ENCODE measurements at places on chromosomes 5 and 9. TPM values are rescaled to one million over a fixed set of nuclear protein-coding genes. Genes with fewer than 3 reads are reported as not detected.

Gene PCSK1
- total RNA-seq = not detected

DNA sequence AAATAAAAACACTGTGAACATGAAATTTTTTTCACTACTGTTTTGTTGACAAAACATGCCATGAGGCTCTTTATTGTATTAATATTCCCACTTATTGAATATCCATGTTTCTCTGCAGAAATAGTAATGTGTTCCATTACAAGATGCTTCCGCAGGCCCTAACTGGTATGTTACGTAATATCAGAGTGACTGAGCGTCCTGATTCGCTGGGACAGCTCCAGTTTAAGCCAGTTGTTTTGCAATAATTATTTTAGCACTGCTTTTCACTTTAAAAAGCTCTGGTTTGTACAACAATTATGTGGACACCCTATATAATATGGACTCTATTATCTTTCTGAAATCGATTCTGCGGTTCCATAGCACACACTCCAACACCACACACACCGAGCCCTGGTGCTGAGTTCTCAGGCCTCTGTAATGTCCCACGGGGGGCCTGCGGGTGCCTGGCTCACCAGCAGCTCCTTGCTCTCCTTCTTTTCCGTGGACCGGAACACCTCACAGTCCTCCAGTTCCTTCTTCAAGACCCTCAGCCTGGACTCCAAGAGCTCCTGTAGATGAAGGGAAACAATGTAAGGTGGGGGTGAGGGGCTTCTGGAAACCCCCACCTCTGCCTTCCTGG, 1.8 kb downstream of the TRIM7 start:
- peaks cover 22% of the 10 kb centered on the region for H3K27me3 ChIP-seq
- peaks cover 32% of the 10 kb centered on the region for H3K4me1 ChIP-seq
- peak overlapping the region; percentile 92 for H3K4me3 ChIP-seq
- peaks cover 2% of the 10 kb centered on the region for H3K36me3 ChIP-seq
- H3K27ac ChIP-seq = no peak overlapping the region

DNA sequence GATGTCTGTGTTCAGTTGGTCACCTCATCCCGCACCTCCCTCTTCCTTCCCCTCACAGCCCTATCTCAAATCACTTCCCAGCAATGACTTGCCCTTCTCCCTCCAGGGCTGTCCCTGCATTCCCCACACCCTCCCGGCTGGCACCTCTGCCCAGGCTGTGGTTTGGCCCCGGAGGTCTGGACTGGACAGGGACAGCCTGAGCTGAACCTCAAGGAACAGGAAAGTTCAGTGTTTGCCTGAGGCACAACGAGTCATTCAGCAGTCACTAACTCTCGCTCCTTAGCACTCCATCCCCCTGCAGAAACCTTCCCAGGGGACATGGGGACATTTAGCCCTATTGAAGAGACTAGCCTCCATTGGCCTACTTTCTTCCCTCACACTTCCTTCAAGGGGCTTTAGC, 58.3 kb upstream of the MAP3K1 start:
- peaks cover 7% of the 10 kb centered on the region for H3K27me3 ChIP-seq
- no peak for DNase-seq
- no peak overlapping the region for H3K4me3 ChIP-seq

- peaks cover 19% of the 10 kb centered on the region for H3K4me1 ChIP-seq
- H3K4me3 ChIP-seq = no peak overlapping the region
- peaks cover 3% of the 10 kb centered on the region for H3K36me3 ChIP-seq
- H3K27ac ChIP-seq = no peak overlapping the region
Measured at GRCh38 chr5:168734119-168734518, 155.0 kb upstream of the PANK3 start.

DNA sequence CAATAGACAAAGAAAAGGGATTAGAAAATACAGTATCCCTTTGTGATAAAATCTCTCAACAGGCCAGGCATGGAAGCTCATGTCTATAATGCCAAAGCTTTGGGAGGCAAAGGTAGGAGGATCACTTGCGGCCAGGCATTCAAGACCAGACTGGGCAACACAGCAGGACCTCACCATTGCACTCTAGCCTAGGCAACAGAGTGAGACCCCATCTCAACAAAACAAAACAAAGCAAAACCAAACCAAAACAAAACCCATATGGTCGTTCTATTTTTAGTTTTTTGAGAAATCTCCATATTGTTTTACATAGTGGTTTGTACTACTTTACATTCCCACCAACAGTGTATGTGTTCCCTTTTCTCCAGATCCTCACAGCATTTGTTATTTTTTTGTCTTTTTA, 193.0 kb downstream of the KIAA0825 start:
- H3K4me1 ChIP-seq = no peaks in the 10 kb centered on the region
- no peak for DNase-seq
- no peaks in the 10 kb centered on the region for H3K27me3 ChIP-seq
- H3K27ac ChIP-seq = no peak overlapping the region
- peaks cover 2% of the 10 kb centered on the region for H3K36me3 ChIP-seq

DNA sequence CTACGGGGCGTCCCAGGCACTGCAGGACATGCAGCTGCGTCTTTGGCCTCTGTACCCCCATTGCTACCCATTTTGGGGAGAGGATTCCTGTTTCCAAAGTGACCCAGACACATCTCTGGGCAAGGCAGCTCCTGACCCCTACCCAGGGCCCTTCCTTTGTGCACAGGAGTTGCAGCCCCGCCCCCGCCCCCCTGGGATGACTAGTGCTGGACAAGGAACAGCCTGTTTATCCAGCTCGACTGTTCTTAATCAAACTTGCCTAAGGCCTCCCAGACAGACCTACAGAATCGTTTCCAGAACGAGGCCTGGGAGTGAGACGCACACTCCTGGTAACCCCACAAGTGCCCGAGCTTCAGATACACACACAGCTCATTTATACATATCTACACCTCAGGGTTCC, 13.2 kb downstream of the DIPK1B start:
- no peaks in the 10 kb centered on the region for H3K27me3 ChIP-seq
- peaks cover 39% of the 10 kb centered on the region for H3K4me1 ChIP-seq
- peaks cover 17% of the 10 kb centered on the region for H3K36me3 ChIP-seq
- DNase-seq = no peak
- no peak overlapping the region for H3K27ac ChIP-seq

Gene FOXE1
- total RNA-seq = 0.79 TPM

Gene KLF9
- 27.5 TPM for total RNA-seq

DNA sequence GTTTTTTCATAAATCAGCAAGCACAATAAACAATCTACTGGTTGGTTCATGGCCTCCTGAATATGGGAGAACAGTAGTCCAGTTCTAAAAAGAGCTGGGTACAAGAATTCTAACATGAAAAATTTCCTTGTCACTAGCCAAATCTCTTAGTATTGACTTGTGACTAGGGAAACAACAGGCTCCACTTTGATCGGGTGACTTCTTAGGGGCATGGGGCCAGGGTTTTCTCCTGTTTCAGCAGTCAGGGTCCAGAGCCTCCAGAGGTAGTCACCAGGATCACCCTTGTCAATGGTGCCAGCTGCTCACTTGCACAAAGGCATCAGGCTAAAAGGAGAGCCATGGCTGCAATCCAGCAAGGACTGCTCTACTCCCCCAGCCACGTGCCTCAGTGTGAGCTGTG, 38.1 kb downstream of the LPAR1 start:
- DNase-seq = no peak
- no peaks in the 10 kb centered on the region for H3K36me3 ChIP-seq
- no peak overlapping the region for H3K27ac ChIP-seq
- H3K4me1 ChIP-seq = no peaks in the 10 kb centered on the region
- H3K4me3 ChIP-seq = no peak overlapping the region

DNA sequence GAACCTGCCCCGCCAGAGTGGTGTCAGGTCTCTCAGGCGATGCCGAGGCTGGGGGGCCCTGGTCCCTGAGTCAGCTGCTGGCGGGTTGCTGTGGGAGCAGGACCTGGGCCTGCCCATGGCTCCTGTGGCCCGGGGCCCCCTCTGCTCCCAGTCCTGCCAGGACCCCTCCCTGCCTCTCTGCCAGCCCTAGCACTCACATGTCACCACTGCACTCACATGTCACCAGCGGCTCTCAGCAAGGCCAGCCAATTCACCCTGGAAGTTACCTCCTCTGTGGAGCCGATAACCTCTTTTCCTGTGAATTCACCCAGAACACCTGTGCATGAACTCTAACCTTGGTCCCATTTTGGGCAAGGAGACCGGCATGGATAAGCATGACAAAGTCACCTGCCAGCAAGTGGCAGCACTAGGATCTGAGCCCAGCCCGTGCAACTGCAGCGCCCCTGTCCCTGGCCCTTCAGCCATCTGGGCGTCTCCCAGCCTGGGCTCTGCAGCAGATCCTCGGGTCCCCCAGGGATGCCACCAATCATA, 170.2 kb downstream of the GAPVD1 start:
- H3K27ac ChIP-seq = no peak overlapping the region
- H3K4me1 ChIP-seq = no peaks in the 10 kb centered on the region
- no peaks in the 10 kb centered on the region for H3K36me3 ChIP-seq
- no peak overlapping the region for H3K4me3 ChIP-seq
- no peaks in the 10 kb centered on the region for H3K27me3 ChIP-seq

Gene LMBRD2
- 17.6 TPM for total RNA-seq

Gene RNF38
- 33.5 TPM for total RNA-seq

DNA sequence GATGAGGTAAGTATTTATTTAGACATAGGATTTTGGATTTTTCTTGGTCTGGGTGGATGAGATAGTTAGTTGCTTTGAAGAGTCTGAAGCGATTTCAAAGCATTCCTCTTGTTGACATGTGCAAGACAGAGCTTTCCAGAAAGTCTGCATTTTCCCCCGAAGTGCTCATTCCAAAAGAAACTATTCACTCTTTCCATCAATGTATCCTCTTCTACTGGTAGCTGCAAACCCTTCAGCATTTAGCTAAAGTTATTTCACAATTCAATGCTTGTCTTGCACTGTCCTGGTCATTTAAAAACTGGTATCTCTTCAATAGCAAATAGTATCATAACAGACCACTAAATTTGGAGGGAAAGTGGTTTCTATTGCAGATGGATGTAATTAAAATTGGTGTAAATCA, 13.0 kb downstream of the NREP start:
- no peak for DNase-seq
- no peak overlapping the region for H3K27ac ChIP-seq
- H3K4me3 ChIP-seq = no peak overlapping the region
- no peaks in the 10 kb centered on the region for H3K36me3 ChIP-seq
- no peaks in the 10 kb centered on the region for H3K27me3 ChIP-seq

Gene CCDC192
- not detected for total RNA-seq

DNA sequence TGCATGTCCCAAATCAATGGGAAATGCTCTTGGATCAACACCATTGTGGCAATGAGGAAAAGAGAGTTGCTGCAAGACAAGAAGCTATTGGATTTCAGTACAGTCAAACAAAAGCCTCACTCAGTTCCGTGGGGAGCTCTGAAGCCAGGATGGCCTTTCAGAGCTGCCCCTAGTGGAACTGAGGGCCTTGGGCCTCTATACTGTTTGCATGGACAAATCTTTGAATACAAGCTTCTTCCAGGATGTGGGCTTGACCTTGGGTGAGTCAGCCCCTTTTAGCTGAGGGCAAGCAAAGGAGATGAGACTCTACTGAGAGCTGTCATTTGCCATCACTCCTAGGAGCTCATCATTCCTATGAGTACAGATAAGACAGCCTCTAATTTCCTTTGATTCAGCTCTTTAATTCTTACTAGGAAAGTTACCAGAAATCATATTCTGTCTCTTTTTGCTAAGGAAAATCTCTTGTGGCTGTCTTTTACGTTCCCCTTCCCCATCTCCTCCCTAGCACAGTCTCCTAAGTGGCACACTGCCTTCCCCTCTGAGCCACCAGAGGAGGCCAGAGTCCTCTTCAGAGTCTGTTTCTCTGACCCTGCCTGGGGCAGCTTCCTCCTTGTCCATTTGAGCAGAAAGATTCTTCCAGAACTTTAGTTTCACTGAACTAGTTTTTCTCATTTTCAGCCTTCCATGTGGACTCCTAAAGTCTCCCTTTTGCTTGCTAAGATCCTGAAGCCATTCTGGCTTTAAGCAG, 168.8 kb upstream of the POC5 start:
- no peaks in the 10 kb centered on the region for H3K27me3 ChIP-seq
- H3K4me3 ChIP-seq = no peak overlapping the region
- no peaks in the 10 kb centered on the region for H3K36me3 ChIP-seq

Gene MEIKIN
- total RNA-seq = 0.19 TPM

Gene CACNA1B
- total RNA-seq = 0.02 TPM

DNA sequence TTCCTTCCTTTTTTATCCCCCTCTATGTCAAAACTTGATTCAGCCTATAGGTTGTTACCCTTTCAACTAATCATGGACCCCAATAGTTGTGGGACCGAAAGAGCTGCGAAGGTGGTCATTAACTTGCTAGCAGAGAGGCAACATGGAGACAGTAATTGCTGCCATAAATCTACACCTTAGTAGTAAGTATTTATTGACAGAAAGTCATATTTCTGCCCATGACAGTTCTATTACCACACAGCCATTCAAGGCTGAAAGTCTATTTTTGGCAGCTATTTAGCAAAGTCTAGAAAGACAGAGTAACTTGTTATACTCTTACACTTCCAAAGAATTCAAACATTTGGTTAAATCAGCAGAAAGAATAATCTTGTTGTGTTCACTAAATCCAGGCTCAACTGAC, 236.2 kb downstream of the PRELID2 start:
- no peak for DNase-seq
- no peaks in the 10 kb centered on the region for H3K36me3 ChIP-seq
- no peak overlapping the region for H3K27ac ChIP-seq
- H3K4me3 ChIP-seq = no peak overlapping the region
- no peaks in the 10 kb centered on the region for H3K4me1 ChIP-seq
- H3K27me3 ChIP-seq = no peaks in the 10 kb centered on the region

DNA sequence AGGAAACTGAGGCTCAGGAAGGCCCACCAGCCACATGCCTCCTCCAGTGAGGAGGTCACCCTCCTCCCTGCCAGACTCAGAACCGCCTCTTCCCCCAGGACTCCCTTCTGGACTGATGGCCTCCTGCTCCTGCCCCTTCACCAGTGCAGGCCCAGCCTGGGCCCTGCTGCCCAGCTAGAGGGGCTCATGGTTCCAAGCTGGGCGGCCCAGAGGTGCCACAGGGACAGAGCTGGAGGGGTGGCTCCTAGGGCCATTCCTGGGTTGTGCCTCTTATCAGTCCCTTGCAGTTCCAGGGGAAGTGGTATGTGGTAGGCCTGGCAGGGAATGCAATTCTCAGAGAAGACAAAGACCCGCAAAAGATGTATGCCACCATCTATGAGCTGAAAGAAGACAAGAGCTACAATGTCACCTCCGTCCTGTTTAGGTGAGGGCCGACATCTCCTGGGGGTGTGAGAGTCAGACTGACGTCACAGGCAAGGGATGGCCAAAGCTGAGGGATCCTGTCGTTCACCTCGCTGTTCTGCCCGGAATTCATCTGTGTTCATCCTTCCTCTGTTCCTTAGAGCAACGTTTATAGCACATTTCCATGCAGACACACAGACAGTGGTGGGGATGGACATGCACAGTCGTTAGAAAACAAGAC, 819 bp downstream of the LCN2 start:
- no peak overlapping the region for H3K27ac ChIP-seq
- H3K27me3 ChIP-seq = no peaks in the 10 kb centered on the region
- no peaks in the 10 kb centered on the region for H3K36me3 ChIP-seq

Gene UBE2QL1
- 0.28 TPM for total RNA-seq
